RWPE1 (cell line): ENCODE measurements at places on chromosomes 6 and 20.
A peak's percentile ranks its signal among the peaks of the same experiment; 100 is the strongest.

GRCh38 chr6:73250016-73250415, 13.0 kb downstream of the KHDC1 start:
- no peak for DNase-seq

GRCh38 chr20:48826069-48826468, 1.7 kb downstream of the PREX1 start:
- DNase-seq, result no peak

DNA sequence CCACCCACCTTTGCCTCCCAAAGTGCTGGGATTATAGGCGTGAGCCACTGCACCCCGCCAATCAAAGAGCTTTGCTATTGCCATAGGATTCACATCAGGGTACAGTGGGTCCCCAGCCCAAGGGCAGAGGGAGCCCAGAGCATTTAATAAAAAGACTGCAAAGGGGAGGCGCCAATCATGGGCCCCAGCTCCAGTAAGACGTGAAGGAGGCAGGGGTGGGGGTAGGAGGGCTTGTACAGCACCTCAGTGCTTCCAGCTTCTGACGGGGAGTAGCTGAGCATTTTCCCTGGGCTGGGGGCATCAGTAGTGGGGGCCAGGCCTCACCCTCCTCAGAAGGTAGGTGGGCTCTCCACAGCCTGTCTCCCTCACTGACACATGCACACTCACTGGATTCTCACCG, 1.5 kb downstream of the ADA start:
- no peak for DNase-seq

- DNase-seq, result peak; percentile 10
These were observed 1370.3 kb upstream of the CITED2 start for GRCh38 chr6:140744659-140745320.

DNA sequence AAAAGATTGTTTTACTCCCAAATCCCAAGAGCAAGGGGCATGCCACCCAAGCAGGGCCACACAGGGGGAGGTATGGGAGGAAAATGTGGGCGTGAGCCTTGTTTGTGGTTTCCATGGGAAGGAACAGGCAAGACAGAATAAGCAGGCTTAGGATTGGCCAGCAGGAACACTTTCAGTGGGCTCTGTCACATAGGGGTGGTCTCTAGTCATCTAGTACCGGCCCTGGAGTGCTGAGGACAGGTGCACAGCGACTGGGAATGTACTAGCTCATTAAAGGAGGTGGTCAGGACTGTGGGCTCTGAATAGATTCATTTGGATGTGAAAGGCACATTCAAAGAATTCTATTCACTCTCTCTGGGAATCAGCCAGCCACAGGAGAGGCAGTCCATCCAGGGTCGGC, 175.6 kb downstream of the TBC1D7 start:
- DNase-seq, result no peak

- DNase-seq, result no peak
These were observed 157.4 kb downstream of the JARID2 start for GRCh38 chr6:15403094-15403755.

DNA sequence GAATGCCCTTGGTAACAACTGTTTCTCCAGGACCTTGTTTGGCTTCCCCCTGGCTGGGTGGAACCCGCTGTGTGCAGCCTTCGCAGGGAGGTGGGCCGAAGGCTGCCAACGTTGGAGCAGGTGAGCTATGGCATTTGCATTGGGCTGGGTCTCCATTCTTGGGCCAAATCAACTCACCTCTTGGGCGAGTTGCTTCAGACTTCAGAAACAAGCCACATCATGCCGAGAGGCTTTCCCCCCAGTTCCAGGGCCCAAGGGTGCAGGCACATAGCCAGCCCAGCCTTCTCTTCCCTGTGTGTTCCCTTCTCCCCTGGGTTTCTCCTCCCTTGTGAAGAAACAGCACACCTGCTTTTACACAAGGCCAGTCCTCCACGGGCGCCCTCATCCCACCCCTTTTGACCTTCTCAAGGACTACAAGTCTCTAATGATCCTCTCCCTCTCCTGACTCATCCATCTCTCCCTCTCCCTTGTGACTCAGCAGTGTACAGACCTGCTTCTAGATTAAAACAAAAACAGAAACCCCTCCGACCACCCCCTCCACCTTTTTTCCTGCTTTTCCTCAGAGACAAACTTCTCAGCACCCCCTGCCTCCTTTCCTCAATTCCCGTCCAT, 41.6 kb downstream of the FAM209B start:
- peak; percentile 87 for DNase-seq

DNA sequence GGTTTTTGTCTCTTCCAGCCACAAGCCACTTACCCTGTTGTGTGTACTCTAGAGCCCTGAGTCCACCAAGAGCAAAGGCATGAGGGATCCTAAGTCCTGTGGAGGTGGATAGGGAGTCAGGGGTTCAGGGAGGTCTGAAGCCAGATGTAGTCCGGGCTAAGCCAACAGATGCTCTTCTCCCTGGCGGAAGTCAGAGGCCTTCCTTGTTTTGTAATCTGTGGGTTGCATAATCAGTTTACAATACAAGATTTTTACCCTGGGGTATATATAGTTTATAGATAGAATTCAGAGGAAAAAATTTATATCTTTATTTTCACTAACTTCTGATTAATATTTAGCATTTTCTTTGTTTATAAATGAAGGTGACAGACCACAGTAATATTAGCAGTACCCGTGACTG, 9.2 kb downstream of the LAMP5 start:
- DNase-seq, result no peak

- no peak for DNase-seq
These were observed 11.8 kb downstream of the MAS1 start for GRCh38 chr6:159902620-159903019.

- DNase-seq, result no peak
These were observed 43.2 kb downstream of the YTHDF1 start for GRCh38 chr20:63172726-63173125.

DNA sequence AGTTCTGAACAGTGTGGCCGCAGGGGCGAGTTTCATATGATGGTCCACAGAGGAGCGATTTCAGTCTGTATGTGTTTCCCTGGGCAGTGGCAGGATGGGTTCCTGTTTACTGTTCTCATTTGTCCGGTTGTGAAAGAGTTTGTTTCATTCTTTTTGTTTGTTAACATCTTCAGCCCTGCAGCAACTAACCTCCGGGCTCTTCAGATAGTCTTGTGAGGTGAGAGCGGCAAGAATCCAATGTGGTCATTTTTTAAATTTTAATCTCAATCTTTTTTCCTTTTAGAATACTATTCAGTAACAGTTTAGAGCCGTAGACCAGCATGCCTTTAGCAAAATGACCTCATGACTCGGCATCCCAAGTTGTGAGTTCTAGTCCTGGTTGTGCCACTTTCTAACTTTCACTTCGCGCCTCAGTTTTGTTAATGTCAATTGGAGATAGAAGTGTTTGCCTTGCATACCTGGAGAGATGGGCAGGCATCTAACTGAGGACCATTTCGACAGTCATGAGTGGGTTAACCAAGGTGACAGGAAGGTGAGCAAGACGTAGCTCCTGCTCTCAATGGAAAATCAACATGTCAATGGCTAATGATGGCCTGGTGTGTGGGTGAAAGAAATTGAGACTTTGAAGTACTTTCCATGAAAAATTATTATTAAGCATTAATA, 38.5 kb upstream of the PXDC1 start:
- no peak for DNase-seq

- DNase-seq, result no peak
These were observed 9.0 kb downstream of the FKBP1A start for GRCh38 chr20:1383623-1384404.

DNA sequence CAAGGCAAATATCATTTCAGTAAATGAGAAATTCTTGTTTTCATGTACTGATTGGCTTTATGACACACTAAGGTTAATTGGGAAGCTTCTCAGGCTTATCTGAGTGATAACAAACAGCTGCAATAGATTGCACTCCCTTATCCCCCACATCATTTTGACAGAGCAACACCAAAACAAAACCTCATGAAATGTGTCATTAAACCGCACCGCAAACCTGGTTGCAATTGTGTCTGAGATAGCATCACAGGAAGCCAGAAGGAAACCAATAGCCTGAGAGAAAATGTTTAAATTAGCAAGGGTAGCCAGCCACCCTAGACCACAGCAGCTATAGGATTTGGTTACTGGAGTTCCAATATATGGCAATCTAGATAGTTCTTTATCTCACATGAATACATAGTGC, 31.6 kb upstream of the LAMA4 start:
- DNase-seq, result no peak

DNA sequence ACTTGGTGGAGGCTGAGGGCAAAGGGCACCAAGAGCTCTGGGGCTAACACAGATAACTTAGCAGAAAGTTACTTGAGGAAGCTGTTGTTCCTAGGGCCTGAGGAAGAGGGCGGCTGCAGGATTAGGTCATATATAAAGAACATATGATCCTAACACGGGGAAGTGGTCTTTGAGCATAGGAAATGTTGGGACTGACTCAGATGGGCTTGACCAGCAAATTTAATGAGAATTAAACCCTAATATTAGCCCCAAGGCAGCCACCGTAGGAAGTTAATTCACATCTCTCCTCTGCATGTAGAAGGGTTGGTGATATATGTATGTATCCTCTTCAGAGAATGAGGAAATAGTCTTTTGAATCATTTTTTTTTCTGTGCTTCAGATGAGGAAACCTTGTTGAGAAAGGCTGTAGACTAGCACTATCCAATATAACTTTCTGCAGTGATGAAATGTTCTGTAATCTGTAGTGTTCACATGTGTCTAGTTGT, 9.2 kb upstream of the ZBTB9 start:
- no peak for DNase-seq

DNA sequence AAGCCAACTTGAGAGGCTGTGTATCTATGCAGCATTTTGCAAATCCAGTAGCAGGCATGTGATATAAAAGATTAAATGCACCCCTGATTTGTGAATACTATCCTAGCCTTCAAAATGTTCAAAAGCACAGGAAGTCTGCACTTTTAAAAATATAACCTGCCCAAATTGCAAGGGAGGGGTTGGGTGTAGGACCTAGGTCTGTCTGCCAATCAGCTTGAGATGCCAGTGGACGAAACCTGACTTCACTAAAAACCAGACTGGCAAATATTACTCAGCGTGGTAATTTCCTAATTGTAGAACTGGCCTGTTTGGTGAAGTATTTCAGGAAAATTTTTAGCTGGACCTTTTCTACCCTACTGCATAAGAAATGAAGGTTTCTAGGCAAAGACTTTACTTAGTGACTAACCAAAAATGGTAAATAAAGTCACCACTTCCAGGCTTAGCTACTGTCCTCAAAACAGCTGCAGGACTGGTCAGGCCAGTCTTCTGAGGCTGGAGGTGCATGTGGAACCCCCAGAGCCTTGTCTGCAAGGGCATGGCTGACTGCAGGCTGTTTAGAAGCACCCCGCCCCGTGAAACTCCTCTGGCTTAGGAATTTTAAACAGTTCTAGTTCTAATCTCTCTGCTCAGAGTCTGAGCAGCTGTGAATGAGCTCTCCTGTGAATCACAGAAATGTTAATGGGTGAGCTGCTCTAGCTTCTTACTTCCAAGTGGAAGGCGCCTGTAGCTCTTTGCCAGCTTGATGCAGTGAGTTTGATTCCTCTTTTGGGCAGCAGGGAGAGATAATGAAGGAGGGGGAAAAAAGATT, 104.4 kb upstream of the ESR1 start:
- DNase-seq, result no peak

GRCh38 chr6:82954937-82955577, 110.6 kb downstream of the UBE3D start:
- DNase-seq, result no peak

GRCh38 chr20:50341880-50342637, 151.4 kb downstream of the CEBPB start:
- no peak for DNase-seq

DNA sequence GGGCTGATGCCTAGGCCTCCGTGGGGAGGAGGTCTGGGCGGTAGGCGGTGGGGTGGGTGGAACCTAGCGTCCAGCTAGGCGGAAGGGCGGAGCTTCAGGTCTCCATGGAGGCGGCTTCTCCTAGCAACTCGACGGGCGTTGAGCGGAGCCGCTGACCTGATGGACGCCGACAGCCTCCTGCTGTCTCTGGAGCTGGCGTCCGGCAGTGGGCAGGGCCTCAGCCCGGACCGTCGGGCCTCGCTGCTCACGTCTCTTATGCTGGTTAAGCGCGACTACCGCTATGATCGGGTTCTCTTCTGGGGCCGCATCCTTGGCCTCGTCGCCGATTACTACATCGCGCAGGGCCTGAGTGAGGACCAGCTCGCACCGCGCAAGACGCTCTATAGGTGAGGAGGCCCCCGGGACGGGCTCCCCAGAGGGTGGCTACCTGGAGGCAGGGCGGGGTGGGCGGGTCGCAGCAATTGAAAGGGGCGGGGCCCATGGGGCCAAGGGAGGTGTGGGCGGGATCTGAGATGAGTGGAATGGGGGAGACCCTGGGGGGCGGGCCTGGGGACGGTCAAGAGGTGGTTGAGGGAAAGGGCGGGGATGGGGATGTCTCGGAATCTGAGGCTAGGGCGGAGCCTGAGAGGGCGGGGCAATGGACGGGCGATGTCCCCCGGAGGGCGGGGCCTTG, at the start of gene RSPH9:
Gene RSPH9, plus strand, starts transcription at position 97 of the 673 bp plus-strand sequence. Its CDS starts 63 bp downstream, at position 160.
- DNase-seq, result no peak

- no peak for DNase-seq
These were observed 359.2 kb downstream of the RIMS1 start for GRCh38 chr6:72245565-72245964.

- no peak for DNase-seq
These were observed 10.7 kb upstream of the LZTS3 start for GRCh38 chr20:3183896-3184612.

- no peak for DNase-seq
These were observed 979.8 kb upstream of the GJE1 start for GRCh38 chr6:141152951-141153350.

- no peak for DNase-seq
These were observed 65.0 kb upstream of the SIRPG start for GRCh38 chr20:1722513-1723050.

DNA sequence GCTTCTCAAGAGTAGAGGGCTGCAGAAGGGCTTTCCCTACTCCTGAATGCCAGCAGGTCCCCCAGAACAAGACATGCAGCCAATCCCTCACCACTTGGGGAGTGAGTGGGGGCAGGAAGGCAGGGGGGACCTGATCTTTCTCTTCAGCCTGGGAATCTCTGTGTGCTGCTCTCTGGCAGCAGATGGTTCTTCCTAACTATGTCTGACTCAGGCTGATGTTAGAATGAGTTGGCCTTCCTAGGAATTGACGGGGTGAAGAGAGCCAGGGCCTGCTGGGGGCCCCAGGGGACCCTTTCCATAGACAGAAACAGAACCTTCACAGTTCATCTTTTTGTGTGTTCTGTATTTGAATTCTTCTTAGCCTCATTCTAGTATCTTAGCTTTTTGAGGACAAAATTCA, 29.0 kb upstream of the TCP11 start:
- DNase-seq, result no peak

GRCh38 chr20:37266940-37267666, 5.5 kb upstream of the GHRH start:
- no peak for DNase-seq
